ENCODE measurements at places on chromosomes 13 and 19. TPM values are rescaled to one million over a fixed set of nuclear protein-coding genes. Genes with fewer than 3 reads are reported as not detected.

GRCh38 chr13:76822698-76823267 is 63.4 kb downstream of the KCTD12 start:
- DNase-seq, result peak; percentile 25

DNA sequence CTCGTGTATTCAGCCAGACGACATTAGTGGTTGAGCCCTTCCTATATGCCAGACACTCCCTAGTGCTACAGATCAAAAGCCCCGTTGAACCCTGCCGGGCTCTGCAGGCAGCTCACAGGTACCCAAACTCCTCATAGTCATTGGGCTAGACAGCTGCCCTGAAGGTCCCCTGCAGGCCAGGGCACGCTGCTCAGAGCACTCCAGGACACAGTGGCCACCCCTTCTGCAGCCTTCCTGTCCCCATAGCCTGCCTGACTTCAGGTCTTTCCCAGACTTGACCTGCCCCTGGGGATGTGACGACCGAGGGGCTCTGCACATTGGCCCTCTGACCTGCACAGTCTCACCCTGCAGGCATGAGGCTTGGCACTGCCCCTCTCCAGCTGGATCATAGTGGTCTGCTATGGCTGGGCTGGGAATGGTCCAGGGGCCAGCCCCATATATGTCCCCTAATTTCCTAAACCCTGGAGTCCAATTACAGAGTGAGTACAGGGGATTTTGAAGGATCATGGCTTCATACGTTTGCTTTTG is 64.2 kb upstream of the UBAC2 start:
- DNase-seq, result no peak

- peak; percentile 22 for DNase-seq
These were observed 5.3 kb upstream of the PSG7 start for GRCh38 chr19:42942187-42942789.

NKG7 gene
- not detected for total RNA-seq
